ENCODE measurements at places on chromosomes 2 and 18. TPM values are rescaled to one million over a fixed set of nuclear protein-coding genes. Genes with fewer than 3 reads are reported as not detected.

UGT1A8 gene
- 13.6 TPM for polyA plus RNA-seq

DSC3 gene
- polyA plus RNA-seq, result 0.27 TPM

STEAP3 gene
- 19.2 TPM for polyA plus RNA-seq

DLGAP1 gene
- not detected for polyA plus RNA-seq

TMEM17 gene
- polyA plus RNA-seq, result 4.1 TPM

KLHL14 gene
- 0.39 TPM for polyA plus RNA-seq

TSPYL6 gene
- polyA plus RNA-seq, result 0.06 TPM

FZD7 gene
- polyA plus RNA-seq, result 10.9 TPM

SERPINB12 gene
- polyA plus RNA-seq, result not detected

LYG1 gene
- 14.3 TPM for polyA plus RNA-seq

RTP5 gene
- polyA plus RNA-seq, result not detected

ACVR2A gene
- 22.2 TPM for polyA plus RNA-seq

GALNT3 gene
- 39.0 TPM for polyA plus RNA-seq

CYP27C1 gene
- polyA plus RNA-seq, result 0.24 TPM

RGPD3 gene
- 0.13 TPM for polyA plus RNA-seq

COLEC11 gene
- 2.2 TPM for polyA plus RNA-seq

ATG4B gene
- polyA plus RNA-seq, result 99.2 TPM

WNT10A gene
- polyA plus RNA-seq, result 2.4 TPM

HOXD11 gene
- not detected for polyA plus RNA-seq

GPR39 gene
- polyA plus RNA-seq, result 3.8 TPM

GALNT1 gene
- polyA plus RNA-seq, result 24.6 TPM

OSBPL6 gene
- 0.87 TPM for polyA plus RNA-seq

NPAS2 gene
- polyA plus RNA-seq, result 25.2 TPM

TUBA4B gene
- not detected for polyA plus RNA-seq

RAB27B gene
- 3.8 TPM for polyA plus RNA-seq

XDH gene
- 29.8 TPM for polyA plus RNA-seq

ARL4C gene
- polyA plus RNA-seq, result 6.3 TPM

TOGARAM2 gene
- 1.1 TPM for polyA plus RNA-seq

DAW1 gene
- polyA plus RNA-seq, result not detected

SYT4 gene
- not detected for polyA plus RNA-seq

Data from small intestine (tissue), 16 donors.